Testis (tissue), 5 donors: ENCODE measurements at places on chromosomes 13 and 19. TPM values are rescaled to one million over a fixed set of nuclear protein-coding genes. Genes with fewer than 3 reads are reported as not detected.

Gene FPR3
- polyA plus RNA-seq: 8.8 TPM

Gene PLPPR3
- polyA plus RNA-seq: 2.7 TPM

Gene SERPINE3
- polyA plus RNA-seq: 0.70 TPM

Gene SIGLEC8
- polyA plus RNA-seq: 0.61 TPM

Gene ZNF813
- polyA plus RNA-seq: 2.0 TPM

Gene OVOL3
- 2.6 TPM for polyA plus RNA-seq

Gene LAMP1
- polyA plus RNA-seq: 254 TPM

Gene CALR3
- 102 TPM for polyA plus RNA-seq

Gene ICAM5
- polyA plus RNA-seq: 5.4 TPM

DNA sequence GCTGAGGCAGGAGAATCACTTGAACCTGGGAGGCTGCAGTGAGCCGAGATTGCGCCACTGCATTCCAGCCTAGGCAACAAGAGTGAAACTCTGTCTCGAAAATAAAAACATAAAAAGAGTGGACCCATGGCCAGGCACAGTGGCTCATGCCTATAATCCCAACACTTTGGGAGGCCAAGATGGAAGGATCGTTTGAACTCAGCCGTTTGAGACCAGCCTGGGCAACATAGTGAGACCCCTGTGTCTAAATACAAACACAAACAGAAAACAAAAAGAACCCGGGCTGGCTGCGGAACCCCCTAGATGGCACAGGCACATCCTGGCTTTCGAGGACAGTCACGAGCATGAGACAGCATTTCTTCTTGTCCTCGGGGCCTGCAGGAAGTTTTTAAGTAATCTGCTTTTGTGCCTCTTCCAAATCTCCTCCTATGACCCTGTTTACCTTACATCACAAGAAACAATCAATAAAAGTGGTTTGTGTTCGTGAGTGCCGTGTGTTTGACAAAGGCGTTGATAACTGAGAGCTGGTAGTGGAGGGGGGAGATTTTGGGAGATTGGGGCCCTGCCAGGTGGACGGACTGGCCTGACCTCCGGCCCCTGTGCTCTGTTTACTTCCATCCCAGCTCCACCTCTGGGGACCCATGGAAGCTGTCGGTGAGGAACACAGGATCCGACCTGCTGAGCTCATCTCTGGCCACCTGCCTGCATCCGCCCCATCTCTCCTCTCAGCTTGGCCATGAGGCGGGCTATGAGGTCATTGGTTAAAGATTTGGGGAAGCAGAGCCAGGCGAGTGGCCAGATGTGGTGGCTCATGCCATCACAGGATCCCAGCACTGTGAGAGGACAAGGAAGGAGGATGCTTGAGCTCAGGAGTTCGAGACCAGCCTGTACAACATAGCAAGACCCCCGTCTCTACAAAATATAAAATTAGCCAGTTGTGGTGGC, 5.9 kb upstream of the GDF15 start:
- peak; percentile 89 for DNase-seq

DNA sequence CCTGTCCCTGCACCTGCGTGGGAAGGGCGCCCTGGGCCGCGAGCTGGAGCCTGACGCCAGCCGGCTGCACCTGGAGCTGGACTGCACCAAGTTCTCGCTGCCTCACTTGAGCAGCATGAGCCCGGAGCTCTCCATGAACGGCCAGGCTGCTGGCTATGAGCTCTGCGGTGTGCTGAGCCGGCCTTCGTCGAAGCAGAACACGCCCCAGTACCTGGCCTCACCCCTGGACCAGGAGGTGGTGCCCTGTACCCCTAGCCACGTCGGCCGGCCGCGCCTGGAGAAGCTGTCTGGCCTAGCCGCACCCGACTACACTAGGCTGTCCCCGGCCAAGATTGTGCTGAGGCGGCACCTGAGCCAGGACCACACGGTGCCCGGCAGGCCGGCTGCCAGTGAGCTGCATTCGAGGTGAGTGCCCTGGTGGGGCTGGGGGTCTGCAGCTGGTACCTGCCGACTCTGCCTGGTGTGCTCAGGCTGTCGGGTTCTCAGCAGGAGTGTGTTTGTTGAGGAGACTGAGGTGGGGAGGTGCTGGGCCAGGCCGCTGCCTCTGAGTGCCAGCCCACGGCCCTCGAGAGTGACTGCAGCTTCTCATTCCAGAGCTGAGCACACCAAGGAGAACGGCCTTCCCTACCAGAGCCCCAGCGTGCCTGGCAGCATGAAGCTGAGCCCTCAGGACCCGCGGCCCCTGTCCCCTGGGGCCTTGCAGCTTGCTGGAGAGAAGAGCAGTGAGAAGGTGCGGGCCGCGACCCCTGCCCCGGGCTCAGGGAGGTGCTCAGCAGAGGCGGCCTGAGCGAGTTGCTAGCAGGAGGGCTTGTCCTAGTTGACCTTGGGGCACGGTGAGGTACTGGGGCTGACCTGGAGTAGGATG, 19.5 kb downstream of the PLEKHJ1 start:
- DNase-seq: no peak

- no peak for DNase-seq
These were observed 110.3 kb upstream of the VSTM2B start for GRCh38 chr19:29415507-29415906.

DNA sequence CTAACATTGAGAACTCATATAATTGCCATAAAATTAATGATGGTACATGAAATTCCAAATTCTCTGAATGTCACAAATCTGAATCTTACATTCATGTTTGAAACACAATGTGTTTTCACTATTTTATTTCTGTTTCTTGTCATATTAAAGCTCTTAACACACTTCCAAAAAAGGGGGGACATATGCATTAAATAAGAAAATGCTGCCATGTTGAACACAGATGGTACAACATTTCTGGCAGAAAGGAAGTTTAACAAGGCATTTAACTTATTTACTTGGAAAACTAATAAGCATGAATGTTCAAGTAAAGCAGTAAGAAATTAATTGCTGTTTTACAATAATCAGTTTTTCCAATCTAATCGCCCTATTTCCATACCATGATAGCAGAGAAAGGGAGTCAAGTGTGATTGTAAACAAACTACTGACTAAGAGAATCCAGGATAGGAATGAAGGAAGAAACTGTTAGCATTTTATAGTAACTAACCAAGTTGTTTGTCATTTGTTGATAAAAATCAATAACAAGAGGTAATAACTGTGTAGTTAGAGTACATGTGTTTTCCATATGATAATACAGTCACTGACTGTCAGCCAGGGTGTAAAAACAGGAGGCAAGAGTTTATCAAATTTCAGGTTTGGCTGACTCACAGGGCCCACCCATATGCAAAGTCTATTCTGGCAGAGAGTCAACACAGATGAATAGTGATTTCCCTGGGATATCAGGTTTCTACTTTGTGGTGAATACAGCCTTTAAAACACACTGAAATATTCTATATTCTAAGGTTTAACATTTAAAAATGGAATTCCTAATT, 5.7 kb upstream of the FOXO1 start:
- DNase-seq: no peak

DNA sequence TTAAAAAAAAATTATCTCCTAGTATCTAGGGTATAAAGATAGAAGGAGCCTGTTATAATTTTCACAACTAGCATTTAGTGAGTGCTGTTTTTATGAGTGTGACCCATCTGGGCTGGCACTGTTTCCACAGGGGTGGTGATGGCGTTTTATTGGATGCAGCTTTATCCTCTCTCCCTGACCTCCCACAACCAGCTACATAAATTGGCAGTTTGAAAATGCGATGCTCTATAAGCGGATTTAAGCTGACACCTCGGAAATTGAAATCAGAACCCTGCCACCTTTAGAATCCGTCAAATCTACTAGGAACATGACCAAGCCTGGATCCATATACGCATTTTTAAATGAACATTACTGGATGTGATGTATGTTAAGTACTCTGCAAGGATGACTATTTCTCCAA, 44.9 kb downstream of the MYO16 start:
- DNase-seq: no peak

GRCh38 chr13:55160867-55161266, 1979.9 kb upstream of the PRR20A start:
- no peak for DNase-seq

DNA sequence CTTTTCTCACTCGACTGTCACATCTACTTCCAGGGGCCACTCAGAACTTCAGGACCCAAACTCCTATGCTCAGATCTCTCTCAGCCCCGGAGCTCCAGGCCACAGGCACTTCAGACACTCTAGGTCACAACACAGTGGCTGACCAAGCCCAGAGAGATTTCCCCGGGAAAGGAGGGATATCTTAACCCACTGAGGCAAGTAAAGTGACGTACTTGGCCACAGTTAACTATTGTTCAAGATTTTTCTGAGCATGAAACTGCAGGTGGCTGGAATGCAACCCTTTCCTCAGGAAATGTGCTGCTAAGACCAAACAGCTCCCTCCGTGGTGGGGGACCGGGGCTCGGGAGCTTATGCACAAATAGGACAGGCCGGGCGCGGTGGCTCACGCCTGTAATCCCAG, 23.9 kb downstream of the OPA3 start:
- DNase-seq: no peak

DNA sequence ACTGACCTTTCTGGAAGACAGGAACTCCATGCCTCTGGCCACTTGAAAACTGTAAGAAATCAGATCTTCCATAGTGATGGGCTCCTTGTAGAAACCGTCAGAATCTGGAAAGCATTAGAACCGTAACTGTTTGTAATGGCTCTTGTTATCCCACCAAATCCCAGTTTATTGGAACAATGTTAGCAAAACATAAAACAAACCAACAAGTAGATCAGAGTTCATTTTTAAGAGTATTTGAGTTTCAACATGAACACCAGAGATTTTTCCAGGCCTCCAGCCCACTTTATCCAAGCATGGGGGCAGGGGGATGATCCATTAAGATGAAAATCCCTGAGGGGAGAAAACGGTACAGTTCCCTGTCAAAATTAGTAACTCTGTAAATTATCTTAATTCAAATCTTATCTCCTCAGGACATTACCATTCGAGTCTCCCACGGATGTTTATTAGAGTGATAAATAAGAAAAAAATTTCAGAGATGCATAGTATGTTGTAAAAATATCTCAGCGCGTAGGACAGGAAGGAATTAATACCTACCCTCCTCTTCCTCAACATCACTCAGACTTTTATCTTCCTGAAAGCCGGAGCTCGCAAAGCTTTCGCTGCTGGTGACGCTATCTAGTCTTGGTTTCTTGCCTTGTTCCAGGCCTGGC, 172.5 kb downstream of the FLT1 start:
- no peak for DNase-seq

GRCh38 chr13:42484386-42484785, 89.6 kb upstream of the TNFSF11 start:
- DNase-seq: no peak

GRCh38 chr19:41913538-41914423, 14.5 kb downstream of the ERFL start:
- DNase-seq: no peak

DNA sequence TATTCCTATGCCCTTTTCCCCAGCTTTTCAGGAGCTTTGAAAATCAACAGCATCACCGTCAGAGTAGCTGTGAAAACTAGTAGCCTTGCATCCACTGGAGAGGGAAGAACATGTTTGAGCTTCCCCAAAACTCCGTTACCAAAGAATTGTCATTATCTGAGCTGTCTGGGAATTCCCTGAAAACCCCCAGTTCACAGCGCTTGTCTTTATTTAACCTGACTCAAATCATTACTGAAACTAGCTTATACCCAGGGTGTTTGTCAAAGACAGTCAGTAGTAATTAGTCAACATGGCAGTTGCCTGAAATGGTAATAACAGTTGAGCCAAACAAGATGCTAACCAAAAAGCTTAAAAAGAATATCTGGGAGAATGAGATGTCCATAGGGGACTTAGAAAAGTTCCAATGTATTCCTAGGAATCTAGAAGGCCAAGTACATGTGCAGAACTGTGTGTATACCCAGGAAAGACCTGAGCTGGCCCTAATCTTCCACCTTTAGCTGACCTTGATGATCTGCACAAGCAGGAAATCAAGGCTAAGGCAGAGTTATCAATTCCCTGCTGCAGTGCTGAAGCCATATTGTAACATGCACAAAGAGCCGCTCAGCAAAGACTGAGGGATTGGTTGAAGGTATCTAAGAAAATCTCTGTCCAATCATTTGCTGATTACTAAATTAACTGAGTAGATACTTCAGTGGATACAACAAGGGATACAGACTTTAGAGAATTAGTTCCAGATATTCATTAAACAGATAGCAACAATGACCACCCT, 130.8 kb downstream of the KL start:
- no peak for DNase-seq

DNA sequence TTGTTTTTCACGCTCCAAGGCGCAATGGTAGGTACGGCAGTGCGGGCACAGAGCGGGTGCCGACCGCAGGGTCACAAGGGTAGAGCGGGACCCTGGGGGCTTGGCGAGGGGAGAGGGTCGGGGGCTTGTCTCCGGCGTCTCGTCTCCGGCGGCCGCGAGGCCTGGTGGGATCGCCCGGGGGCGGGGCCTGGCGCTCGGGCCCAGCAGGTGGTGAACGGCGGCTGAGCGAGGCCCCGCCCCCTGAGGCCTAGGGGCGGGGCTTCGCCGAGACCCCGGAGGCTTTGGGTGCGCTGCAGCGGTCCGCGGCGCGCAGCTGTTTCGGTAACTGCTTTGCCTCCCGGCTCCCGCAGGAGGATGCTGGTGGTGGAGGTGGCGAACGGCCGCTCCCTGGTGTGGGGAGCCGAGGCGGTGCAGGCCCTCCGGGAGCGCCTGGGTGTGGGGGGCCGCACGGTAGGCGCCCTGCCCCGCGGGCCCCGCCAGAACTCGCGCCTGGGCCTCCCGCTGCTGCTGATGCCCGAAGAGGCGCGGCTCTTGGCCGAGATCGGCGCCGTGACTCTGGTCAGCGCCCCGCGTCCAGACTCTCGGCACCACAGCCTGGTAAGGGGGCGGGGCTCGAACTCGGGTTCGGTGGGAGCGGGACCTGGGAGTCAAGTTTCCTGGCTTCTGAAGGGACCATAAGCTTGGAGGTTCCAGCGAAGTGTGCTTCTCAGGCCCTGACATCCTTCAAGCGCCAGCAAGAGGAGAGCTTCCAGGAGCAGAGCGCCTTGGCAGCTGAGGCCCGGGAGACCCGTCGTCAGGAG, at the start of gene TSEN34:
TSEN34 (plus strand) TSS at position 298 of the 800 bp plus-strand sequence; CDS start at position 355, 57 bp downstream.
- DNase-seq: peak; percentile 93

DNA sequence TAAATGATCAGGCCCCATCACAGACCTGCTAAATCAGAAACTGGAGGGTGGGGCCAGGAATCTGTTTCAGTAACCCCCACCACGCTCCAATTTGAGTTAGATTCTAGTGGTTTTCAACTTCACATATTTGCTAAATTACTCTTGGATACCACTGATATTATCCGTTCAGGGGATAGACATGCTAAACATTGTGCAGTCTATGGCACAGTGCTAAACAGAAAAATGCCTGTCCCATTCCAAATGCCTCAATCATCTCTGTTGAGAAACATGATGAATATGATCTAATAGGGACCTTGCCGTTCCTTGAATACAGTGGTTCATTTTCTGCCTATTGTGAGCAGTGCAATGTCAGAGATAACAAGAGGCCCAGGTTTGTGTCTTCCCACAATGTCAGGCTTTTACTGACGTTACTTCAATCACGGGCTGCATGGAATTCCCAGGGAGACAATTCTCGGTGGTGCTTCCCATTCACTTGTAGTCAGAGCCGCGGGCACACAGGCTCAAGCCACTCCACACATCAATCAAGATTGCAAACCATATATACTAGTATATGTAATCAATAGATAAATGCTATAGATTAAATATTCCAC, 52.7 kb downstream of the MYO16 start:
- no peak for DNase-seq
